ENCODE measurements at places on chromosomes 4 and X. TPM values are rescaled to one million over a fixed set of nuclear protein-coding genes. Genes with fewer than 3 reads are reported as not detected.

DNA sequence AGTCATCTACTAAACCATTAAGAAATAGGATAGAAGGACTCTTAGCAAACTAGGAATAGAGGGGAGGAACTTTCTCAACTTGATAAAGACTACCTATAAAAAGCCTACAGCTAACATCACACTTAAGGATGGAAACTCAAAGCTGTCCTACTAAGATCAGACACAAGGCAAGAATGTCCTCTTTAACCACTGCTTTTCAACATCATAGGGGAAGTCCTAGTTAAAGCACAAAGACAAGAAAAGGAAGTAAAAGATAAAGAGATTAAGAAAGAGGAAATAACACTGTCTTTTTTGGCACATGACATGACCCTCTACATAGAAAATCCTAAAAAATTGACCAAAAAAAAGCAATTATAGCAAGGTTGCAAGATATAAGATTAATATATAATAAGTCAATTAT is 136.6 kb downstream of the FBXW7 start:
- H3K4me3 ChIP-seq, result no peak overlapping the region
- DNase-seq, result no peak
- peaks cover 5% of the 10 kb centered on the region for H3K36me3 ChIP-seq
- H3K27me3 ChIP-seq, result no peaks in the 10 kb centered on the region

GRCh38 chr4:3516061-3516835 is 16.0 kb downstream of the LRPAP1 start:
- no peak overlapping the region for H3K4me3 ChIP-seq
- peaks cover 38% of the 10 kb centered on the region for H3K36me3 ChIP-seq
- no peak overlapping the region for H3K27ac ChIP-seq
- no peaks in the 10 kb centered on the region for H3K4me1 ChIP-seq
- DNase-seq, result no peak
- no peaks in the 10 kb centered on the region for H3K27me3 ChIP-seq

The KIAA1210 gene
- total RNA-seq, result not detected

DNA sequence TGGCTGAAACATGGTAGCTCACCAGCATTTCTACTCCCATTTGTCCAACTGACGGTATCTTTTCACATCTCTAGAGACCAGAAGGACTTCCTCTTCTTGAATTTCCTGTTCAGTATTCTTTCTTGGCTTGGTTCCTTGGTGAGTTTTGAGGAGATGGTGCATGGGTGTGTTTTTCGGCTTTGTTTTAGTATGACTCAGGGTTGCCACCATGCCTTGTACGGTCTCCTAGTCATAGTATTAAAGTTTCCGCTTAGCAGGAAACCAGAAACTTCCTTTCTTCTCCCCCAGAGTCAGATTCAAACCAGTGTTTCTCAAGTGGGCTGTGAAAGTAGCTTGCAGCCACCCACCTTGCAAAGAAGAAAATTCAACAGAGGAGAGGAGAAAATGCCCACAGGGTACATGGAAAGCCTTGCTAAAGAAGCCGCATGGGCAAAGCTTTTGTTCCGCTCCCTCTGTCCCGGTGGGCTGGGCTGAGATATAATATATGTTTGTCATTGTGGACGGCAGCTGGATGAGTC is 5.7 kb downstream of the CD99 start:
- peaks cover 81% of the 10 kb centered on the region for H3K4me1 ChIP-seq
- peak overlapping the region; percentile 96 for H3K27ac ChIP-seq
- H3K27me3 ChIP-seq, result no peaks in the 10 kb centered on the region
- peaks cover 78% of the 10 kb centered on the region for H3K36me3 ChIP-seq
- peak; percentile 78 for DNase-seq
- peak overlapping the region; percentile 86 for H3K4me3 ChIP-seq

- DNase-seq, result no peak
- no peak overlapping the region for H3K4me3 ChIP-seq
Measured at GRCh38 chrX:148933881-148934280, 433.5 kb downstream of the AFF2 start.

The MAGEA2 gene
- total RNA-seq, result not detected

The CCDC158 gene
- total RNA-seq, result not detected

DNA sequence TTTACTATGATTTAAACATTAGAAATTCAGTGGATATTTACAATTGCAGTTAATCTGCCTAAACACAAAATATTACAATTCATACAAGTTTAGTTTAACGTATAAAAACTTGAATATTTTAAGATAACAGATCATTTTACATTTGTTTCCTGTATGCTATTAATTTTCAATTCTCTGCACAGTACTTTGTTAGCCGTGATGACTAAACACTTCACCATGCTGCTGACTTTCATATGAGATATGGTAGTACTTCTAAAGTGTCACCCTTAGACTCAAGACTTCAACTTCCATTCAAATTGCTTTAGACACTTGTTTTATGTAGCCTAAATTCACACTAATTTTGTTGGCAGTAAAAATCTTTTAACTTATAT is 1646.4 kb upstream of the ADGRL3 start:
- H3K27ac ChIP-seq, result no peak overlapping the region
- no peak for DNase-seq
- H3K36me3 ChIP-seq, result no peaks in the 10 kb centered on the region
- H3K4me3 ChIP-seq, result no peak overlapping the region
- H3K27me3 ChIP-seq, result no peaks in the 10 kb centered on the region

GRCh38 chrX:65600106-65600505 is 65.5 kb upstream of the LAS1L start:
- H3K27ac ChIP-seq, result peak overlapping the region; percentile 56
- H3K27me3 ChIP-seq, result no peaks in the 10 kb centered on the region
- peaks cover 75% of the 10 kb centered on the region for H3K4me1 ChIP-seq

DNA sequence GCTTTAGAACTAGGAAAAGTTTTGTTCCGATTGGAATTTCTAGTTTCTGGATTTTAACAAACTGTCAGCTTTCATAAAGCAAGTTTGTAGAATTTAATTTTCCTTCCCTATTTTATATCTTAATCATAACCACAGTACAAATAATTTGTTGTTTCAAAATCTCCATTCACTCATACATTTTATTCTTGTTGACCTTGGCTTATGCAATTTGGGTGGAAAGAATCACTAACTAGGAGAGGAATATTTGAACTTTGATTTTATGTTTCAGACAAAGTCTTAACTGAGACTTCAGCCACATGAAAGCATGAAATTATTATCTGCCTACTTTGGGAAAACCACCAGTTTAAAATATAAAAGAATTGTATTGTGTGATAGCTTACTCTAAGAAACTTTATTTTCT is 427.9 kb downstream of the SPRY1 start:
- no peaks in the 10 kb centered on the region for H3K36me3 ChIP-seq
- H3K4me1 ChIP-seq, result no peaks in the 10 kb centered on the region
- no peak overlapping the region for H3K4me3 ChIP-seq
- H3K27me3 ChIP-seq, result no peaks in the 10 kb centered on the region

GRCh38 chr4:56224641-56225040 is 162.7 kb downstream of the AASDH start:
- H3K27me3 ChIP-seq, result peaks cover 6% of the 10 kb centered on the region
- H3K36me3 ChIP-seq, result no peaks in the 10 kb centered on the region
- no peak for DNase-seq
- H3K4me1 ChIP-seq, result no peaks in the 10 kb centered on the region

DNA sequence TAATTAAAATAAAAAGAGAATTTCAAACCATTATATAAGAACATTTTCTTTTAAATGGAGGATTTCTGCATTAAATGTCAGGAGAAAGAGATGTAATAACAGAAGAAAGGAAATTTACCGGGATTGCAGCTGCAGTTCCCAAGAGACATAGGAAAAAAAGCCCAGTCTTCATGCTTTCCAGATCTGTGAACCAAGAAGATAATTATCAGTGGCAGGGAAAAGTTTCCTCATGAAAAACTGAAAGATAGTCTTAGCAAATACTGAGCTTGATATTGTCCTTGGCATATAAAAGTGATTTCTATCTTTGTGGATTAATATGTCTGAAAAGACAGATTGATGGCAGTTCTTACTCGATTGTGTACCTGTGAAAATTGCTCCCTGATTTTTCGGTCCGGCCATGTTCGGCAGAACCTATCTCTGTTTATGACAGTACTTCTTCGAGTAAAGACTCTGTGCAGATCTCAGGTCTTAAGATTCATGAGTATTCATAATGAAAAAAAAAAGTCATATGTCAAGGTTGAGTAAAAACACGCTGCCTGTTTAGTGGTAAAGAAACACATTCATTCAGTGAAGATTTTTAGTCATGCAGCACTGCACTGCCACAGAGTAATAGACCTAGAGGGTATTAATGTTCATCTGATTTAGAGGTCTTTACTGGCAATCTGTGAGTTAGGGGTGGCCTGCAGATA is 29.6 kb downstream of the SPARCL1 start:
- peaks cover 21% of the 10 kb centered on the region for H3K4me1 ChIP-seq
- H3K36me3 ChIP-seq, result no peaks in the 10 kb centered on the region
- H3K27ac ChIP-seq, result peak overlapping the region; percentile 1
- DNase-seq, result peak; percentile 47

DNA sequence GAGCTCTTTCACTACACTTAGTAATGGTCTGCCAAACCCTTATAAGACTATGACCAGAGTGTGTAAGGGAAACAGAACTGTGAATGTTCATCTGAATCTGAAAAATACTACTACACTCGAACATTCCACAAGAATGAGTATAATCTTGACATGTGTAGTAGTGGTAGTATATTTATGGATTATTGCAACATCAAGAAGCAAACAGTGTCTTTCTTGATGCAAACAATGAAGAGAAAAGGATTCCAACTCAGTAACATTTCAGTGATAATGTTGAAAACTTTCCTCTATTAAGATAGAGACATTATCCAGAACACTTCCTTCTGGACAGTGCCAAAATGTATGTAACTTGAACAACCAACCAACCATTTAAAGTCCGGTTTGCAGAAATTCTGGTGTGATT is 394.7 kb upstream of the CPEB2 start:
- no peaks in the 10 kb centered on the region for H3K4me1 ChIP-seq
- H3K27ac ChIP-seq, result no peak overlapping the region
- no peaks in the 10 kb centered on the region for H3K27me3 ChIP-seq
- H3K4me3 ChIP-seq, result no peak overlapping the region
